ENCODE measurements at places on chromosomes 7 and 10.
A peak's percentile ranks its signal among the peaks of the same experiment; 100 is the strongest.

DNA sequence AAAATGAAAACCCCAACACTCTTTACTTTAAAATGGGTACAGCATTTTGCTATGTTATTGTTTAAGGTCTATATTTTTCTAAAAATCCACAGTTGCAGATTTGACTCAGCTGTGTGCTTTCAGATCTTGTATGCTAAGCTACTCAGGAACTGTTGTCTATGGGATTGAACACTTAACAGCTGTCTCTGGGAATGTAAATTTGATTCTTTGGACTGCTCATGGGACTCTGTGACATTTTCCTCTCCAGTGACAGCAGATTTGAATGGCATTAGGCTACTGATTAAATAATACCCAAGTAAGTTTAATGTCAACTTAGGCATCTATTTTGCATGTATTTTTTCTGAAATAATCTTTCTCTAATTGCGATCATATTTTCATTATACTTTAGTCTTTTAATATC is 1.7 kb upstream of the CD36 start:
- no peak for DNase-seq

DNA sequence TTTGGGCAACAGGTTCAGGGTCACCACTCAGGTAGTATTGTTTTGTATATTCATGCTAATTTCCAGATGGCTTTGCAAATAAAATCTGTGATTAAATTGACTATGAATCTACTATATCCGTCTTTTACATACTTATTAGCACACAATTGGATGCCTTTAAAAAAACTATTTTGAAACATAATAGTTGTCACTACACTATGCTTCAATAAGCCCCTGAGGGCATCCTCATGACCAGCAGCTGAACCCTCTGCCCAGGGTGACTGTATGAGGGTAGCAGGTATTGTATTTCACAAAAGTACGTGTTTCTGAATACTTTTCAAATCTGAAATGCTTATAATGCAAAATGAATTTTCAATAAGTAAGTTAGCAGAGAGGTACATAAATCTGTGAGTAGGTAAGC is 97.3 kb downstream of the DNAH11 start:
- DNase-seq = no peak

GRCh38 chr7:12222889-12223579 is 11.9 kb downstream of the TMEM106B start:
- no peak for DNase-seq

- no peak for DNase-seq
These were observed 1.4 kb downstream of the CCDC136 start for GRCh38 chr7:128793181-128793547.

DNA sequence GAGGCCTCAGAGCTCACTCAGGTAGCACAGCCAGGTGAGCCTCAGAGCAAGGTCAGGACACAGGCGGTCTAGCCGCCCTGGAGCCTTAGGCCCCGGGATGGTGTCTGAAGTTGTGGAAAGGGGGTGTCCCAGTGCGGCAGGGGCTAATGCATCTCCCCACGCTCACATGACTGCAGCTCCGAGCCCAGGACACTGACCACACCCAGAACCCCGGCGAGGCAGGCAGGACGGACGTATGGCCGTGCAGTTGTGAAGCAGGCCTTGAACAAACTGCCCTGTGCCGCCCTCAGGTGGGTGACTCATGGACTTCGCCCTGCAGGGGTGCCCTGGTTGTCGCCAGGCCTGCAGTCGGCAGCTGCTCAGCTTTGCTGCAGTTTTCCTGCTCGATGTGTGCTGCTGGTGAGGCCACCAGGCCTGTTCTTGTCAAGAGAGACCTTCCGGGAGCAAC is 5.0 kb upstream of the PRKAR1B start:
- DNase-seq = no peak

GRCh38 chr7:39602351-39602750 is 21.0 kb upstream of the RALA start:
- DNase-seq = no peak

- DNase-seq = no peak
These were observed 279.2 kb downstream of the CXCL12 start for GRCh38 chr10:44105696-44106095.

- DNase-seq = no peak
These were observed 16.2 kb upstream of the SPOCK2 start for GRCh38 chr10:72104472-72105097.

DNA sequence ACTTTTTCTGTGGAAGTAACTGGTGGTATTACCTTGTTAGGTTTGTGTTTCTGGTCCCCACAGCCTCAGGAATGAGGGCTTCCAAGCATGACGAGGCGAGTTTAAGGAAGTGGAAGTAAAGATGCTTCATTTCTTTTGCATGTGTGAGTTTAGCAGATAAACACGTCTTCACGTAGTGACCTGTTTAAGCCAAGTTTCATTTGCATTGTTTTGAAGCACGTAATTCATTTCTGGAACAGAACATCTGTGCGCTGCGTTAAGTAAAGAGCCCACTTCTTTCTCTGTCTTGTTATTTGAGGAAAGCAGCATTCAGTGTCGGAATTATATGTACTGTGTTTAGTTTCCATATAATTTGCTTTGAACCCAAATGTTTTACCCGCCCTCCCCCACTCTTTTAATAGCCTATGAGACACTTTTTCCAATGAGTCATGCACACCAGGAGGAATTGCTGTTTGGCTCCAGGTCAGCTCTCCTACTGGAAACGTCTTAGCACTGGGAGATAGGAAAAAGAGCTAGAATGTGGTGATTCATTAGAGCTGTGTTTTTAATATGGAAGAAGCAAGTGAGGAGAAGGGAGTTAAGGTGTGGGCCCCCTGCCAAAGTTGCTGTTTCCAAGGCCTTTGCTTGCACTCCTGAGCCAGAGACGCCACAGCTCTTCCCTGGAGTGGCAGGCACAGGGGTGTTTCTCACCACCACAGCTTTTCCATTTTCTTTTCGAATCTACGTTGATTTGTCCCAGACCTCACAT is 36.7 kb downstream of the BTBD16 start:
- DNase-seq = peak; percentile 94

- DNase-seq = no peak
These were observed 51.5 kb downstream of the CCDC71L start for GRCh38 chr7:106609416-106609815.

- DNase-seq = no peak
These were observed 129.8 kb upstream of the JCAD start for GRCh38 chr10:30189238-30189580.

DNA sequence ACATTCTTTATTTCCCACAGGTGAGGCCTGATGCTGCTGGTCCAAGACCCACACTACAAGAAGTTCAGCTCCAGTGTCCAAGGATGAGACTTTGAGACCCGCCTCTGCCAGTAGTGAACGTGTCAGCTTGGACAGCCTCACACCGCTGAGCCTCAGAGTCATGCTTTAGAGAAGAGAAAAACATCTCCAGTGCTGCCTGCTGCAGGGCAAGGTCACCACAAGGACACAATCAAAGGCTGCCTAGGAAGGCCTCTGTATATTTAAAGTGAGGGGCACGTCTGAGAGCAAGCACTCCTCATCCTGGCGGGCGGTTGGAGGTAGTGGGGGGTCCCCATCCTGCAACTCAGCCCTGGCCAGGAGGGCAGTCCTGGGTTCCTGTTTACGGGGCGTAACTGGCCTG is 19.3 kb downstream of the FGFR2 start:
- no peak for DNase-seq

- DNase-seq = no peak
These were observed 39.5 kb downstream of the TACR2 start for GRCh38 chr10:69377191-69377590.

DNA sequence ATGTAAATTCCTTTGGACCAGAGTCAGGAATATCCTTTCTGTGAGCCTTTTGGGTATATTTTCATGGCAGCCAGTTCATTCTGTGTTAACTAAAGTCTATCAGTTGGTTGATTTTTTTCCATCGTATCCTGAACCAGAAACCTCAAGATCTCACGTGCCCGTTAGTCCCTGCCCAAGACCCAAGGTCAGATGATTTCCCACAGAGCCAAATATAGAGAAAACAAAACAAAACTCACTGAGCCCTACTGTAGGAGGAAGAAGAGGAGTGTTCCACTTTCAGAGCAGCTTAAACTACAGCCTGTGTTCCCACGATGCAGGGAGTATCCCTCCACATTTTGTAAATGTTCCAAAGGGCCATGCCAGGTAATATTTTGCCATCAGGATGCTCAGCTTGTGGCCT is 96.0 kb upstream of the ADO start:
- no peak for DNase-seq

- DNase-seq = no peak
These were observed 88.0 kb upstream of the NAMPT start for GRCh38 chr7:106372595-106373318.

GRCh38 chr7:112986256-112987031 is 100.2 kb downstream of the GPR85 start:
- DNase-seq = no peak

GRCh38 chr10:69315610-69316312 is 37.5 kb downstream of the HK1 start:
- DNase-seq = no peak

DNA sequence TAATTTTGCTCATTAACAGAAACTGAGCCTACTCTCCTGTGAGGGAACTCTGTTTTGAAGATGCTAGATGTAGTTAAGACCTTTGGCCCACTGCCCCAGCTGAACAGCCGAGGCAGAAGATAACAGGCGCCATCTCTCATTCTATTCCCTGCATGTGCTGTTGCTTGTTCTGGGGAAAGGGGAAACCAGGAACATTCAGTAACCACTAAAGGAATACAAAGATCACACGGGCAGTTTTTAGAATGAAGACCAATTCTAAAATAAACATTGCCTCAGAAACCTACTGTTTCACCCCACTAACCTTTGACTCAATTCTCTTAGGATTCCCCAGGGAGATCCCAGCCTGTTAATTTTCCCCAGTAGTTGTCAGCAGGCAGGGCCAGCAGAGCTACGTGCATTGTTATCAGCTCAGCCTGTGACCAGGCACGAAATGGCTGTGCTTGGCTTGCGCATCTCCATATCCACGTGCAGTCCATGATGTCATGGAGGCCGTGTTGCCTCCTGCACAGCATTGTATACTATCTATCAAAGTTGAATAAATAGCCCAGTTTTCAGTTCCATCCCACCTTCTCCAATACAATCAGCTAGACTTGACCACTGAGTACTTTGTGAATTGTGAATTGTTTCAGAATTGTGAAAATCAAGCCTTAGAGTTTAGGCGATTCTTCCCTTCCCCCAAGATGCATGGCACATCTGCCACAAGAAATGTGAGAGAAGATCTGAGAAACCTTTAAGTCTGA is 36.0 kb downstream of the ANK3 start:
- no peak for DNase-seq

GRCh38 chr7:133568544-133568943 is 315.7 kb downstream of the EXOC4 start:
- no peak for DNase-seq

- DNase-seq = no peak
These were observed 11.8 kb downstream of the UROS start for GRCh38 chr10:125811251-125811650.

GRCh38 chr10:127565583-127565982 is 16.5 kb downstream of the NPS start:
- no peak for DNase-seq

GRCh38 chr7:28447071-28447470 is 34.8 kb downstream of the CREB5 start:
- no peak for DNase-seq

- DNase-seq = no peak
These were observed 7.5 kb downstream of the MNX1 start for GRCh38 chr7:157002819-157003421.

- DNase-seq = no peak
These were observed 50.6 kb upstream of the LRRC4 start for GRCh38 chr7:128081808-128082207.

DNA sequence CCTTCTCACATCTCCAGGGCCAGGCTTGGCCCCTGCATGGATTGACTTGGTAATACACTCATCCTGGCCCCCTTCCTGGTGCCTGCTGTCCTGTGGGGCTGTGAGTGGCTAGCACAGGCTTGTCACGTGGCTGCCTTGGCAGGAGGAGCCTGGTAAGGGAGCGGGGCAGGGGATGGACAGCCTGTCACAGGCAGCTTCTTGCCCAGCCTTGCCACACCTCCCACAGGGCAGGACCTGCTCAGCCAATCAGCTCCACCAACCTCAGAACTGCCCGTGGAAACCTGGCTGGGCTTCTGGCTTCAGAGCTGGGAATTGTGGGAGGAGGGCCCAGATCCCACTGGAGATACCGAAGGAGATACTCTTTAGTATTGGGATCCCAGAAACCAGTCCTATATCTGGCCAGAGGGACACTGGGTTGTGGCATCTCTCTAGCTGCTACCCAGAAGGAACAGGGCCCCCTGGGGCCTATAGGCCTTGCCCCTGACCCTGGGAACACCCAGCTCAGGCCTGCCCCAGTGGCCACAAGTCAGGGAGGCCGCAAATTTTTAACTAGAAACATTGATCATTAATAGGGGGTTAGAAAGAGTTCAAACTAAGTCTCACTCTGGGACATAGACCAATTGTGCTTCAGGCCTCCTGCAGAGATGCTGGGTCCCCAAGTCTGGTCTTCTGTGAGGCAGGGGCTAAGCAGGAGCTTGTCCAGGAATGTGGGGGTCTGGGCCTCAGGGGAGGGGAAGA is at the start of gene HOGA1:
Gene HOGA1, plus strand, starts transcription at position 330 of the 738 bp plus-strand sequence. Its CDS starts 315 bp downstream, at position 645.
- peak; percentile 94 for DNase-seq

DNA sequence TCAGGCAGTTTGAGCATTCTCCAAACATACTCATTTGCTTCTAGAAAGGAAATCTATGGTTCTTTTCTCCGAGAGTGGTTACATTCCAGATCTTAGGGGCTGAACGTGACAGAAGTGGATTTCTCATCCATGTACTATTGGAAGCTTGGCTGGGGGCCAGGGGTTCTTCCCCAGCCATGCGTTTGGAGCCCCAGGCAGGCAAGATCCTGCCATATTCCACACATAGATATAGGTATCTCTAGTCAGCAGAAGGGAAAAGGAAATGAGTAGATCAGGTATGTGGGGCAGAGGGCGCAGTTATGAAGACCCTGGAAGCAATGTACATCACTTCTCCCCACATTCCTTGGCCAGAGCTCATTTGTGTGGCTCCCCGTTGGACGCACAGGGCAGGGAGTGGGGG is 299.8 kb downstream of the CCDC3 start:
- DNase-seq = no peak

DNA sequence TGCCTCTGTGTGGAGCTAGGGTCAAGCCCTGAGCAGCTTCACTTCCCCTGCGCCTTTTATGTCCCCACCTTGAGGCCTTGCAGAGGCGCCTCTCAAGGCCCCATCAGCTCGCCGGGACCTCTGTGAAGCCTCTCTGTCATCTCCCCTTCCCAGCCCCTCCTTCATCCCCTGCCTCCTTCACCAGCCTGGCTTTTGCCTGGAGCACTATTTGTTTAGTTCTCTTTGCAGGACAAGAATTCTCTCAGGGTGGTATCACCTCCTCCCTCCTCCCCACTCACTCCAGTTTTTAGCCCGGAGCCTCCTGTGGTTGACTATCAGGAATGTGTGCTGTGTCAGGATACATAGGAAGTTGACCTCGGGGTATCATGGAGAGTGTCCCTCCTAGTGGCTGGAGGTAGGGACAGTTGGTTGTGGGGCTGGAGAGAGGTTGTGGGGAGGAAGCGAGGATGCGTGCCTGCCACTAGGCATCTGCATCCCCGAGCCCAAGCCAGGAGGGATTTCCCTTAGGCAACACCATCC is 89.8 kb upstream of the ANLN start:
- no peak for DNase-seq

DNA sequence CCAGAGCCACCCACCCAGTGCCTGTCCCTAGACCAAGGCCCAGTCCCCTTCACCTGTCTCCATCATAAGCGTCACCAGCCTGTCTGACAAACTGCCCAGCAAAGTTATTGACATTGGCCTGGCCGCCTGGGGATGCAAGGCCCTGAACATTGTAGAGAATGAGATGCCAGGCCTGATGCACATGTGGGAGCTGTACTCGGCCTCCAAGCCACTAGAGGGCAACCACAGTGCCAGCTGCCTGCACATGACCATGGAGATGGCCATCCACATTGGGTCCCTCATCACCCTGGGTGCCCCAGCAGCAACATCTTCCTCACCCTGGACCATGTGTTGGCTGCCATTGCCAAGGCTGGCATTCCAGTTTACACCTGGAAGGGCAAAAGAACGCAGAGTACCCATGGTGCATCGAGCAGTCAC is 63.7 kb upstream of the ANTXRL start:
- DNase-seq = no peak

Data from aorta (tissue), 5 donors.